Fibroblast of mammary gland (primary cell): ENCODE measurements at places on chromosomes 2 and 18.

- DNase-seq, result no peak
Measured at GRCh38 chr18:59549503-59550173, 147.6 kb downstream of the CCBE1 start.

- DNase-seq, result no peak
Measured at GRCh38 chr18:63472380-63472779, 4.4 kb upstream of the SERPINB5 start.

- no peak for DNase-seq
Measured at GRCh38 chr2:233807966-233808935, 30.1 kb downstream of the MROH2A start.

GRCh38 chr2:150050036-150050435, 437.4 kb downstream of the RND3 start:
- no peak for DNase-seq

GRCh38 chr2:24466871-24467870, 23.9 kb upstream of the NCOA1 start:
- DNase-seq, result no peak

DNA sequence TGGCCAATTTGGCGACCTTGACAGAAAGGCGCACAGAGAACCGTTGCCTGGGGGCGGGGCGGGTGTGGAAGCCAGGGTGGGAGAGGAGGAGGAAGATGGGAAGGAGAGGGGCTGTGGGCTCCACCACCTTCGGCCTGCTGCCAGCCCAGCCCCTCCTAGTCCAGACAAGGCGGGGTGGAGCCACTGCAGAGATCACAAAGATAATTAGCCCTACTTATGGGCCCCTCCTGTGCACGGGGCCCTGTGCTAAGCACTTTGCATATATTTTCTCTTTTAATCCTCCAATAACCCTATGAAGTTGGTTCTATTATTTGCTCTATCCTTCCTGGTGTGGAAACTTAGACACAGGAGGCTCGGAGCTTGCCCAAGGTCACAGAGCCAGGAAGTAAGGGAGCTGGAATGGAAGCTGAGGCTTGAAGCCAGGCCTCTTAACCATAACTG, 13.7 kb upstream of the ECEL1 start:
- DNase-seq, result no peak

DNA sequence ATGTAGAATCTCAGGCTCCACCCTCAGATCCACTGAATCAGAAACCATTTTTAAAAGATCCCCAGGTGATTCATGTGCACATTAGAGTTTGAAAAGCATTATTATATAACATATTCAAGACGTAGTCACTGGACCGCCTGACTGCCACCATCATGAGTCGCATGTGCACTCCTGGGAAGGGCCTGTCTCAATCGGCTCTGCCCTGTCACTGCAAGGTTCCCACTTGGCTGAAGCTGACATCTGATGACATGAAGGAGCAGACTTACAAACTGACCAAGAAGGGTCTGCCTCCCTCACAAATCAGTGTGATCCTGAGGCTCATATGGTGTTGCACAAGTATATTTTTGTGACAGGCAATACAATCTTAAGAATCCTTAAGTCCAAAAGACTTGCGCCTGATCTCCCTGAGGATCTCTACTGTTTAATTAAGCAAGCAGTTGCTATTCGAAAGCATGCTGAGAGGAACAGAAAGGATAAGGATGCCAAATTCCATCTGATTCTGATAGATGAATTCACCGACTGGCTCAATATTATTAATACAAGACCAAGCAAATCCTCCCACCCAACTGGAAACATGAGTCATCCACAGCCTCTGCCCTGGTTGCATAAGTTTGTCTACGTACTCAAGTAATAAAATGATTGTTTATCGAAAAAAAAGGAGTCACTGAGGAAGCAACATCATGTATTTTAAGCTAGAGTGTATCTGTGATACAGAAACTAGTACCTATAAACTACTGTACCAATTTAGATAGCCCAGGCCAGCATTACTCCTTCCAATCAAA, 26.2 kb downstream of the ATAD2B start:
- peak; percentile 96 for DNase-seq

GRCh38 chr2:163572850-163573249, 163.0 kb downstream of the FIGN start:
- no peak for DNase-seq

DNA sequence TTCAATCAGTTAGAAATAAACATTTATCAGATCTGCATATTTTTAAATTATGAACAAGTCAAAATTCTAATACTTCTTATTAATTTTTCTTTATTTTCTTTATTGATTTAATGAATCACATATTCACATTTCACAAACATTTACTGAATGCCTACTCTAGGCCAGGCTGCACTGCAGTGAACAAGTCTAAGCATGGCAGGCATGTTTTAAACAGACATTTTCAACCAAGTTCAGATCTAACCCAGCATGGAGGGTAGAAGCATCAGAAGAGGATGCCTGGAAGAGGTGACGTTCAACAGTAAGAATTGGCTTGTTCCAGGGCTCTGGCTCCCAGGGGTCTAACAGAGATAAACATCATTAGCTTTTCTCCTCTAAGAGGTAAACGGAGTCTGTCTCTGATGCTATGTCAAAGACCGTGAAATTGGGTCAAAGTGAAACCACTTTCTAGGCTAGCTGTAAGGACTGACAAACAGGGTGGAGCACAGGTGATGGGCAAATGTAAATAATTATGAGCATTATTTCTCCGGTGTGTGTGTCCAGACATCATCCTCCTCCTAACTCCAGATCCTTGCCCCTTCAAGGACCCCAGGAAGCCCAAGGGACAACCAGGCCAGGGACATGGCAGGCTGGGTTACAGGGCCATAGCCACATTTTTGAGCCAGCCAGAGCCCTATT, 50.6 kb downstream of the UNC50 start:
- no peak for DNase-seq

- DNase-seq, result no peak
Measured at GRCh38 chr2:66576311-66576560, 141.3 kb downstream of the MEIS1 start.

DNA sequence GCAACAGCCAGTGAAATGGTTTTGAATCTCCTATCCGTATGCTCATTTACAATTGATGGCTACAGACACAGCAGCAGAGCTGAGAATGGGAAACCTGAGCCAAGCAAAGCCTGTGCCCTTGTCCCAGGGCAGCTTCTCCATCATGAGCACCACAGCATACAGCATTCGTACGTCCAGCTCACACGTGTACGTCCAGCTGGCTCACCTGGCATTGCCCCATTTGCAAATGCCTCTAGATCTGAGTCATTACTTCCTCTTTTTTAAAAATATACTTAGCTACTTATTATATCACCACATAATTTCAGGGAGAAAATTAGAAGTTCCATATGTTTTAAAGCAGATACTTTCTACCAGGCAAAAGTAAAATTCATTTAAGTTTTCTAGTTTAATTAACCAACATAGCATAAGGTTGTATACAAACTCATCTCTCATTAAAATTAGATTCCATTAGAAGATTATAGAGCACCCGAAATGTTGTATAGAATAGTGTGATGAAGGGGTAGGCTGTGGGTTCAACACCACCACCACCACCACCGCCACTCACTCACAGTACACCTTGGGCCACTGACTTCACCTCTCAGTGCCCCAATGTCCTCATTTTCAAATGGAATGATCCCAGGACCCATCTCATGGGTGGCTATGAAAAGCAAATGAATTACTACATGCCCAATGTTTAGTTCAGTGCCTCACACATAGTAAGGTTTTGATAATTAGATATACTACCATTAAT, 31.4 kb upstream of the TMEM177 start:
- DNase-seq, result peak; percentile 46
